Activated T-cell treated with anti-CD3 and anti-CD28 coated beads for 48 hours (primary cell): ENCODE measurements at places on chromosomes 7 and 10.
A peak's percentile ranks its signal among the peaks of the same experiment; 100 is the strongest.

GRCh38 chr7:129872054-129872453 lies 80.7 kb downstream of the UBE2H start:
- DNase-seq, result no peak

- no peak for DNase-seq
Measured at GRCh38 chr7:80749270-80749669, 110.8 kb downstream of the CD36 start.

- no peak for DNase-seq
Measured at GRCh38 chr7:131288450-131288849, 39.2 kb upstream of the MKLN1 start.

DNA sequence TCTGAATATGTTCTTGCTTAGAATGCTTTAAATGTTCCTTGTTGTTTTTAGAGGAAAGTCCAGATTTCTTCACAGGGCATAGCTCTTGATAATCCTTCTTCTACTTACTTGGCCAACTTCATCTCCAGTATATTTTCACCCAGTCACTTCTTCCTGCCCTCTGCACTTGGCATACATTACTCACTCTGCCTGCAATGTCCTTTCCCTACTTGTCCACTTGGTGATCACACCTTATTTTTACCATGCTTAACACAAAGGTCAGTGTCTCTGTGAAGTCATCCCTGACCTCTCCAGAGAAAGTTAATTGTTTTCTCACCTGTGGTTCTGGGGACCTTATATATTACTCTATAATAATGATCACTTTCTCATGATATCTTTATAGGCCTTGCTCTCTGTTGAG lies 23.3 kb downstream of the SFRP4 start:
- DNase-seq, result no peak

GRCh38 chr7:50660040-50660829 lies 95.0 kb upstream of the DDC start:
- DNase-seq, result no peak

DNA sequence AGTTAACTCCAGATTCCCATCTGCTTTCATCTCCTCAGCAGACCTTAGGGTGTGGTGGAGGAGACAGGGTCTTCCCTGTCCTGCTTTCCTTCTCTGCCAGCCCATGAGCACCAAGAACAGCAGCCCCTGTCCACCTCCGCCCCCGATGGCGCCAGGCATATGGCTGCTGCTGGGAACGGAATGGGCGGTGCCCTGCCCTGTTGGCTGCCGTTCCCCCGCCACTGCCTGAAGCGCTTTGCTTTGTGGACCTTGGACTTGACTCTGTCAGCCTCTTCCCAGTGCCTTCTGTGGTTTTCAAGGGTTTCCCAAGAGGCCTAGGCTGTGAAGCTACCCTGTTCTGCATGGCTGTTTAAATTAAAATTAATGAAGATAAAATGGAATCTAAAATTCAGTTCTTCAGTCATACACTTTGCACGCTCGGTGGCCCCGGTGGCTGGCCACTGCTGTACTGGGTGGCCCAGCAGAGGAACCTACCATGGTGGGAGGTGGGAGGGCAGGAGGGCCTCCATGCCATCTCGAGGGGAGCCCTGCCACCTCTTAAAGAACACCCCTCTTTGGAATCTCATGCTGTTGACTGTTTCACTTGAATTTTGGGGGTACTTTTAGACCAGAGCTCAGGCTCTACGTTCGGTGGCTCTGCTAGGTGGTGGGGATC lies 78.7 kb downstream of the NKX6-2 start:
- no peak for DNase-seq

GRCh38 chr10:11782793-11783557 lies 40.2 kb upstream of the PROSER2 start:
- no peak for DNase-seq

DNA sequence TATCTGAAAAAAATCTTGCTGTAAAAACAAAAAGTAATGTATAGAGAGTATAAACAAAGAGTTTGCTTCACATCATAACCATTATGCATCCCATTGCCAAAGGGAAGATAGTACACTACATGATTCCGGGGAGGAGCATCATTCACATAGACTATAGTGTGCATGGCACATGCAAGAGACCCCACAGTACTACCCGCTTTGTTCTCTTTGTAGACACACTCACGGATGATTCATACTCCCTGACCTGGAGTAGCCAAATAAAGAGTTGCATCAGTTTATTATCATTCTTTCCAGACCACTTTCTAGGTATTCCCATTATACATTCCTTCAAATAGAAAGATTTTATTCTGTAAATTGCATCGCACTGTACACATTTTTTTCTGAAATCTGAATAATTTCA lies 356.9 kb downstream of the PCDH15 start:
- no peak for DNase-seq

GRCh38 chr7:37741776-37742175 lies 58.2 kb downstream of the GPR141 start:
- DNase-seq, result no peak

GRCh38 chr7:100100420-100101015 lies 679 bp downstream of the MCM7 start:
- peak; percentile 86 for DNase-seq

GRCh38 chr10:131435760-131436457 lies 124.4 kb upstream of the TCERG1L start:
- no peak for DNase-seq

- DNase-seq, result no peak
Measured at GRCh38 chr10:104867966-104868598, 227.0 kb downstream of the SORCS3 start.

- DNase-seq, result no peak
Measured at GRCh38 chr10:102188298-102188940, 36.2 kb downstream of the NOLC1 start.

- DNase-seq, result no peak
Measured at GRCh38 chr7:134104166-134104565, 23.0 kb upstream of the LRGUK start.

DNA sequence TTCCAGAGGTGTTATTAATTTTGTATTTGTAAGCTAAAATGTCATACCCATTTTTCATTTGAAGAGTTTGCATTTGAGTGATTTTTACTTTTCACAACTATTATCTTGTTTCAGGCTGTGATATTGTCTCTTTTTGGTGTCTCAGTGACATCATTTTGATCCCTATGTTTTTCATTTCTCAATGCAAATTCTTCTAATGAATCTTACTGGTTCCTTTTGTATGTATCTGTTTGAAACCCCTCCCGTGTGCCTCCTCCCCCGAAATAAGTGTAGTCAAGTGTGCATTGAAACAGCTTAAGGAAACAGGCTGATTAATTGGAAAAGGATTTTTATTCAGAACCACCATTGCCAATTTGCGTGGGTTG lies 77.8 kb downstream of the SHH start:
- no peak for DNase-seq

- no peak for DNase-seq
Measured at GRCh38 chr7:151658778-151659177, 139.1 kb upstream of the RHEB start.

DNA sequence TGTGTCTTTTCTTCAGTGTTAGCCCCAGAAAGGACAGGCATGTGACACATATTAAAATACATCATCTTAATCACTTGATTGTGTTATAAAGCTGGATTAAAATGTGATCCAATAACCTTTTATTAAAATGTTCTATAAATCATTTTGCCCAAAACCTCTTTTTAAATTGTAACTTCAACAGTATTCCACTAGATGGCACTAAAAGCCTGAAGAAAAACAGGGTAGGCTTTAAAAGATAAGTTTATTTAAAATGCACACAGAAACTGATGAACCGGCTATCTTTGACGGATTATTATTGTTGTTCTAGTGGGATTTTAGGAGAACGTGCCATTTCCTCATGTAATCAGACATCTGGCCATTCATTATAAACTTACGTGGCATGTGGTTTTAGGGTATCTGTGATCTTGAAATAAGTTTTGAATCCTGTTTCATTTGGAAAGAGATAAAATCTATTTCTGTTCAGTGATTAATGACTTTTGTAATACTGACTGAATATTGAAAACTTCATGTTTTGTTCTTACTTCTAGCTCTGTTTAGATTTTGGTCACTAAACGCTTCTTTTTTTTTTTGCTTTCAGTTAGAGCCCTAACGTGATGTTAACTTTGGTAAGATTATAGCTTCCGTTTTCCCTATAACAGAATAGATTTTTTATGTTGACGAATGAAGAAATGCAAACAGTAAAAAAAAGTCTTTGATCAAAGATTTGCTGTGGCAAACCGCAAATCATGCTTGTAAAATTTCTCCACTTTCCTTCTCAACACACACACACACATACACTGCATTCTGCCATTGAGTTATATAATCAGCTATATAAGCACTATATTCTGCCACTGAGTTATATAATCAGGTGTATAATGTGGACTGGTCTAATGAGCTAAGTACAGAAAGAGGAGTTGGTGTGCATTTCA lies 13.6 kb downstream of the VPS50 start:
- DNase-seq, result no peak

DNA sequence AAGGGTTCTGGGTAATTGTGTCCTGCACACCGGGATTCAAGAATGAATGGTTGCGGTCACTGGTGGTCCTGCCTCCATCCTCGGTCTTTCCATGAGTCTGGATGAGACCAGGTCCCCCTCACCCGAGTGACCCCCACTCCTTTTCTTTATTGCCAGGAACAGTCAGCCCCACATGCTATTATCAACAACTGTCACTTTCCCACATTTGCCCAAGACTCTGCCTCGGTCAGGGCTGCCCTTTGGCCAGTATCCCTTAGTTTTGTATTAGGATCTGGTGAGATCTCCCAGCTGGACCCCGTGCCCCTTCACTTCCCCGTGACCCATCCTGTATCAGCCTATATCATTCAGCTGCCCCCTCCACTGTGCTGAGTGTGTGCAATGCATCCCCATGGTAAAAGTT lies 288.3 kb downstream of the ADARB2 start:
- no peak for DNase-seq

- no peak for DNase-seq
Measured at GRCh38 chr7:95517458-95517857, 31.7 kb downstream of the ASB4 start.

DNA sequence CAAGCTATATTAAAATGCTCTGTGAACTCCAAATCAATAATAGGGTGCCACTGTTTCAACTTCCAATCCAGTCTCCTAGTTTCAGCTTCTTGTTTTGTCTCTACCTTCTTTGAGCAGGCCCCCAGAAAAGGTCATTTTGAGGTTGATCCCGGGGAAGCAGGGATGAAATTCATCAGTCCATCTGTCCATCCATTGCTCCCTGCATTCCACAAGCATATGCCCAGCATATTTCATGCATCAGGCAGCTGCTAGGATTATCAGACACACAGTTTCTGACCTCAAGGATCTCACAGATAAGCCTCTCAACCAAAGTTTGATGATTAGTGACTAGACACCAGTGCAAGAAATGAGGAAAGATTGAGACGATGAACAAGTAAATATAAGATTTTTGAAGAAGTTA lies 186.6 kb upstream of the PDE1C start:
- DNase-seq, result no peak

- DNase-seq, result no peak
Measured at GRCh38 chr7:2437136-2437535, 33.7 kb downstream of the CHST12 start.

DNA sequence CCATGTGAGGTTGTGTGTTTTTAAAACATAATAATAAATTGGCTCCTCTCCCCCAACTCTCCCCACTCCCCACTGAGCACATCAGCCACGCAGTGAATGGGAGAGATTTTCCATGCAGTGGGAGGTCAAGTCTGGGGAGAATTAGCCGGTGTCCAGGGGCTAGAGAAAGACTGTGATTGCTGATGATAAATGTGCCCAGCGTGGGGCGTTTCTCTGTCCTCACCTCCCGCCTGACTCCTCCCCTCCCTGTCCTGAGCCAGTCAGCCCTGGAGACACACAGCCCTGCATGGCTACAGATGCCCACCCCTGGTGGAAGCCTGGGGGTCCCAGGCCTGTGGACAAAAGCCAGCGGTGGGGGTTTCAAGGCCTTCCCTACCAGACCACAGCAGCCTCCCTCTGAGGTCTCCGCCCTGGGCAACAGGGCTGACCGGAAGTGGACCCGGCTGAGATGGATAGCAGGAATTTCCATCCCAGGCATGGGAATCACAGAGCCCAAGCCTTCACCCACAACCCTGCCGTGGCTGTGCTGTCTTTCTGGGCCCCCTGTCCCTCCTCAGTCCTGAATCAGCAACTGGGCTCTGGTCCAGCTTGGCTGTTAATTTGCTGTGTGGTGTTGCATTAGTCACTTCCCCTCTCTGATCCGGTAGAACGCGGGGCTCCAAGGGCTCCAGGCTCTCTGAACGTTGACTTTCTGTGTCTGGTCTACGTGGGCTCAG lies 46.8 kb upstream of the SLC29A3 start:
- no peak for DNase-seq

DNA sequence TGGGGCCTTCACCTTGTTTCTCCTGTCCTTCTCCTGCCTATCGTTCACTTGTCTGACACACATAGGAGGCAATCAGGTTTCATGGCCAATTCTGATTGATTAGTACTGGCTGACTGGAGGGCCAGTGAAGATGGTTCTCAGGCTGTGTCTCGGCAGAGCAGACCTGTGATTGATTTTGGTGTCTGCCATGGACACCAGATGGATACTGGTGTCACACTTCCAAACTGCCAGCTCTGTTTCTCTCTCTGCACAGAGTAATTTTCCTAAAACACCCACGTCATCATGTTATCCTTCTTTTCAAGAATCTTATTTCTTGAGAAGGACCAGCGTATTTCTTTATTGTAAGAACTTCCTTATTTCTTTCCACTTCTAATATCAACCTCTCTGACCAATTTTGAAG lies 117.1 kb downstream of the ICA1 start:
- DNase-seq, result no peak

- DNase-seq, result no peak
Measured at GRCh38 chr7:26337232-26337865, 45.7 kb downstream of the SNX10 start.

DNA sequence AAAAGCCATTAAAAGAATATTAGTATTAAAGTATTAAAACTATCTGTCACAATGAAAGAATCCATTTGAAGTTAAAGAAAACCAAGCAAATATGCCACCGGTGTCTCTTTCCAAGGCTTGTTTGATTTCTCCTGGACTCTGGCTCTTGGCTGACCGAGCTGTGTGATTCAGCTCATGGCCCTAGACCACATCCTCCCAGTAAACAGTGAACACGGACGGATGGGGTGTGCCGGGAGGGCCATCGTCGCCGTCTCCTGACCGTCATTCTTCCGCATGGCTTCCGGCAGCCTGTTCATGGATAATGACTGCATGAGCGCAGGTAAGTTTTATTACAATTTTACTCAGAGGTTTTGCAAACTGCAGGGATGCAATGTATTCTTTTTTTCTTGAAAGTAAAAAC lies 218.5 kb downstream of the DNAJB6 start:
- DNase-seq, result no peak

GRCh38 chr10:51564896-51565510 lies 134.4 kb downstream of the CSTF2T start:
- DNase-seq, result no peak

DNA sequence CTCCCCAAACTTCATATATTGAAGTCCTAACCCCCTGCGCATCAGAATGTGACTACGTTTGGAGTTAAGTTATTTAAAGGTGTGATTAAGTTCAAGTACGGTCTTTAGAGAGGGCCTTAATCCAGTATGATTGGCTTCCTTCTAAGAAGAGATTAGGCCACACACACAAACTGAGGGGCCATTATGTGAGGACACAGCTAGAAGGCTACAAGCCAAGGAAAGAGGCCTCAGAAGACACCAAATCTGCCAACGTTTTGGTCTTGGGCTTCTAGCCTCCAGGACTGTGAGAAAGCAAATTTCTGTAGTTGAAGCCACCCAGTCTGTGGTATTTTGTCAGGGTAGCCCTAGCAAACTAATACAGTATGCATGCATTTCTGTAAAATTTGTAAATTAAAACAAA lies 41.7 kb downstream of the REEP3 start:
- no peak for DNase-seq
